ENCODE measurements at places on chromosomes 5 and 9.
A peak's percentile ranks its signal among the peaks of the same experiment; 100 is the strongest.

GRCh38 chr9:4174546-4175175 is 125.2 kb downstream of the GLIS3 start:
- no peak for DNase-seq

DNA sequence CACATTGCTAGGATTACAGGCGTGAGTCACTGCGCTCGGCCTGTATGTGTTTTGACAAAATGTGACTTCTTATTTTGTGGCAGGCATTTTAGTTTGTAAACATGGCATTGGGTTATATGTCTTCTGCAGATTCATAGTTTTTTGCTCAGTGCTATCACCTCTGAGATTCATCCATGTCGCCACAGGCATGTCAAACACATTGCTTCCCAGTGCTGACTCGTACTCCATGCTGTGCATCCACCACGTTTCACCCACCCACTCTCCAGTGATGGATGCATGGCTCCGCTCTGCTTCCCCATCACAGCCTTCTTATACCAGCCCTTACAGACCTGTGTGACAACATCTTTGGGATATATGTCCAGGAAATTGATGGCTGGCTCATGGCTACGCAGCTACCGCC is 158.8 kb downstream of the GAS1 start:
- DNase-seq = no peak

DNA sequence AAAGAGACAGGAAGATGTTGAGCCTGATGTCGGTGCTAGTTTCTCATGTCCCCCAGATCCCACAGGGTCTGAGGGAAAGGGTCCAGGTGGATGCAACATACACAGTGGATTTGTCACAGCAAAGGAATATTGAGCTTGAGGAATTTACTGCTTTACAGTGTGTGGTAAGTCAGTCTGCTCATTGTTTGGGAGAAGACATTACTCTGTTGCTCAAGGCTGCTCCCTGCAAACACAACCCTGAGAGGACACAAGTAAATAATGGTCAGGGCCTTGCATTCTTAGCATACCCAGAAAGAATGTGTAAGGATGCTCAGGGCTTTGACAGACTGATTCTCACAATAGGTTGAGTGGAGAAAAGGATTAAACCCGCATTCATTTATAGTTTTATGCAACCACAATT is 7.3 kb upstream of the MAN2A1 start:
- DNase-seq = no peak

DNA sequence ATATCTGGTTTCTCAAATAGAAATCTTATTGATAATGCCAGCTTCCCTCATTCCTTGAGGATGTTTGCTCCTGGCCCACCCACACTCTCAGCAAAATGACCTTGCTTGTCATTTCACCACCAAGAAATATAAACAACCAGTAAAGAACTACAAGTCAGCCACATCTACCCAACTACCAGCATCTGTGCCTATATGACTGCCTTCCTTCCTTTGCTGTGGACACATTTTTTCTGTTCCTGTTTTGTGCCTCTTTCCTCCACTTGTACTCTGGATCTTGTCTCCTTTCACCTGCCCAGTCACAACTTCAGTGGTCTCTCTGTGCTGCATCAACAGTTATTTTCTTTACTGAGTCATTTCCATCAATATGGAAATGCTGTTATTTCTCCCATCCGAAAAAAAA is 20.3 kb downstream of the KIF2A start:
- DNase-seq = no peak

DNA sequence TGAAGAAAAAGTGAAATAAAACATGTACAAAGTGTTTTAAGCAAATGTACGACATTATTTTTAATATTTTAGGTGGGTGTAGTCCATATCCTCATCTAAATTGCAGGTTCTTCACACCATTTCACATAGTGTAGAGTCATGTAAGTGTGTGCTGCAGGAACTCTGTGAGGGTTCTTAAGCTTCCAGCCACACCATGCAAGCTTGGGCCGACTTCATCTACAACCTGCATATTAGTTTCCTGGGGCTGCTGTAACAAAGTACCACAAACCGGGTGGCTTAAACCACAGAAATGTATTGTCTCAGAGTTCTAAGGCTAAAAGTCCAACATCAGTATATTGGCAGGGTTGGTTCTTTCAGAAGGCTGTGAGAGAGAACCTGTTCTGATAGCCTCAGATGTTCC is 10.2 kb downstream of the PAM start:
- no peak for DNase-seq

DNA sequence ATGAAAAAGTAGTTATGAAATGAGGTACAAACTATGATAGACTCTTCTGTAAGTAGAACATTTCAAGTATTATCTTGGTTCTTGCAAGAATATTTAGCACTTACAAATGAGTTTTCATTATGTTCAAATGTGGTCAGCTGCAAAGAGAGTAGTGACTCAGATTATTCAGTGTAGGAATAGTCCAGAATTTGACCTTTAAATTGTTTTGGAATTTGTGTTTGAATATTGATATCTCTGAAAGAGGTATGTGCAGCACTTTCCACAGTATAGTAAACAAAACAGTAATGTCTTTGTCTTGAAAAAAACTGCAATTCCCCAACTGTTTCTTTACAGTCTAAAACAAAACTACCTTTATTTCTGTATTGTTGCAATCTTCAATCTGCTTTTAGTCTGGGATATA is 56.1 kb downstream of the WDR70 start:
- no peak for DNase-seq

- DNase-seq = no peak
Observed at GRCh38 chr9:4663956-4664355, 1.9 kb downstream of the PLPP6 start.

- peak; percentile 36 for DNase-seq
Observed at GRCh38 chr9:22446950-22447617, 460 bp downstream of the DMRTA1 start.

- no peak for DNase-seq
Observed at GRCh38 chr9:6490863-6491262, 77.9 kb downstream of the UHRF2 start.

GRCh38 chr9:116860509-116861120 is 173.5 kb downstream of the TRIM32 start:
- DNase-seq = peak; percentile 6

DNA sequence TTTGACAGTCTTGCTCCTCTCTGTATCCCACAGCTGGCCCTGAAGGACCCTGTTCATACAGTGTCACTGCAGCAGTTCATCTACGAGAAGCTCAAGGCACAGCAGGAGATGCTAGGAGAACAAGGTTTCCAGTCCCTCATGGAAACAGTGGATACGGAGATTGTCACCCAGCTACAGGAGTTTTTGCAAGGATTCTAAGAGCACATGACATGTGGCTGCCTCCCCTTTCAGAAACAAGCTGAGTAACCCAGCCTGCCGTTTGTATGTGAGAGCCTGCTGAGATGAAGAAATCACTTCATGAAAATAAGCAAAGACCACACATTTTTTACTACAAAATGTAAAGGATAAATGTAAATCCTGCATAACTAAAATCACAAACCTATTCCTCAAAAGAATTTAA is 48.5 kb downstream of the LRRC70 start:
- no peak for DNase-seq

DNA sequence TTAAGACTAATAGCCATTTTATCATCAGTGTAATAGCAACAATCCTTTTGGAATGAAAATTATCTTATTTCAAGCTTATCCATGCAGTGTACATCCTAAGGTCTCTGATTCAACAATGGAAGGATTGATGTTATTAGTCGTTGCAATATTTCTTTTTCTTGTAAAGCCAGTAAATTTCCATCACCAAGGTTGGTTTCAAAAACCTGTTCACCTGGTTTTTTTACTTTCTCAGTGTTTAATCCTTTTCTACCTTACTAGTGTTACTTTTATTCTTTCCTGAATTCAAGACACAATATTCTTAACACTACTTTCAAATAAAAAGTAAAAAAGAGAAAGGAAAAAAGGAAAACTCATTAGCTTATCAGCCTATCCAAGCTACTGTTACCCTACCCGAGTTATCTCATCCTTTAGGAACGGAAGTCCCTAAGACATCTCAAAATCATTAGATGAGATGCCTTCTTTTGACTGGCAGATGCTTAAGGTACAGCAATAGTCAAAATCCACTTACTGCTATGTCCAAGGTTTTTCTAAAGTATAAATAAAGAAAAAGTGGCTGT is 5.4 kb downstream of the ZFR start:
- DNase-seq = no peak

DNA sequence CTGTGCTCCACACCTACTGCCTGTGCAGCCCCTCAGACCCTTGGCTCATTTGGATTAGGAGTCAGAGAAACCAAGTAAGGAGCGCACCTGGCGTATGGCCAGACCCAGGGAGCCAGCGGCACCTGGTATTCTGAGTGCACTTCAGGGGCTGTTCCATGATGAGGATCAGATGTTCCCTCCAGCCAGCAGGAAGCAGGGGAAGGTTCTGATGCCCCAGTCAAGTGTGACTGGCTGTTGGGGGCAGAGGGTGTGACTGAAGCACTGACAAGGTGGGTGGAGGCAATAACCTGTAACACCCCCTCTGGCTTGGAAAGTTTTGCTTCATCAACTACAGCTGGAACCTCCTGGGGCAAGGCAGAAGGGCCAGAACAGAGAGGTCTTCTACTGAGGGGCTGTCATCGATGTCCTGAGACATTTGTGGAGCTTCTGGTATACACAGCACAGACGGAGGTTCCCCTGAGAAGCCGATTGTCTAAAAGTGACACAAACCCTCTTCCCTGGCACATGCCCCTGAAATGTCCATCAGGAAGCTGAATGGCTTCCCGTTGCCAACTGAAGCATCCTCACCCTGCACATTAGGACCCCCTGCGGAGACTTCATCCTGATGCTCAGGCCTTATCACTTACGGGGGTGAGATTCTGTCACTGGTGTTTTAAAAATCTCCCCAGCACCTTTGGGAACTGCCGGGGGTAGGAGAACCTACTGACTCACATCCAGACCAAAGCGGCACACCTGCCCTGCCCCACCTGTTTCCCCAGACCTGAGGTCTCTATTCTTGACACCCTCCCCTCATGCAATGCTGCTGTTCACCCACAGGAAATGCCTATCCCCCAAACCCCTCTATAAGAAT is 21.1 kb downstream of the TRAF1 start:
- no peak for DNase-seq

- no peak for DNase-seq
Observed at GRCh38 chr9:126652140-126652582, 38.4 kb downstream of the LMX1B start.

- no peak for DNase-seq
Observed at GRCh38 chr5:95670568-95670967, 12.2 kb downstream of the SPATA9 start.

GRCh38 chr5:56595566-56595965 is 219.8 kb upstream of the MAP3K1 start:
- no peak for DNase-seq

DNA sequence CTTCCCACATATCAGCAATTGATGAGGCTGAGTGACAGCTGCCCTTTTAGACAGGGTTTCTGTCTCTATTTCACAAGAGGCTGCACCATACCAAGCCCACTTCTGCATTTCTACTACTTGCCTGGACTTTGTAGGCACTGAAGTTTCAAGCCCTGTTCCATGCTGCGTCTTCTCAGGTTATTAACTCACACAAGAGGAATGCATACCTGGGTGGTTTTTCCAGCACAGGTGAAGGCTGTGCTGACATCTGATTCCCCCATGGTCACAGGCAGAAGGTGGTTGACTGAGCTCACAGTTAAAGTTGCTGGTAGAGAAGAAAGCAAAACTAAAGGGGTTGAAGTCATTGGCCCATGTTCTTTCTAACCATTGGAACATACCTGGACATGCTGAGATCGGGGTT is 86.6 kb downstream of the MAMDC2 start:
- DNase-seq = no peak

GRCh38 chr5:98363157-98363556 is 410.3 kb upstream of the RGMB start:
- DNase-seq = no peak

- peak; percentile 67 for DNase-seq
Observed at GRCh38 chr5:174951151-174951780, 226.9 kb downstream of the MSX2 start.

GRCh38 chr9:112615584-112616266 is 102.2 kb downstream of the INIP start:
- no peak for DNase-seq

DNA sequence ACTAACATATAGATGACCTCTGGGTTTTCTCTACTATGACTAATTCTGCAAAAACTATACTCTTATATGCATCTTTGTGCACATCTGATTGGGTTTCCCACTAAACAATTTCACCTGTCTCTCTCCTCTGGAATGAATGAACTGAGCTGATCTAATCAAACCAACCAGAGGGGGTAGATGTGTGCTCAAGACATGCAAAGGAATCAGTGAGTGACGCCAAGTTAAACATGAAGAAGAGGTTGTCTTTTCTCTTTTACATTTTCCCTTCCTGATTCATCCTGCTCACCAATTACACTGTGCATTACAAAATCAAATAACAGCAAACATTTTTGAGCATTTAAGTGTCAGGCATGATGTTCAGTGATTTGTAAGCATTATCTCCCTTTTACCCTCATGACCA is 29.6 kb upstream of the GRXCR2 start:
- DNase-seq = no peak

DNA sequence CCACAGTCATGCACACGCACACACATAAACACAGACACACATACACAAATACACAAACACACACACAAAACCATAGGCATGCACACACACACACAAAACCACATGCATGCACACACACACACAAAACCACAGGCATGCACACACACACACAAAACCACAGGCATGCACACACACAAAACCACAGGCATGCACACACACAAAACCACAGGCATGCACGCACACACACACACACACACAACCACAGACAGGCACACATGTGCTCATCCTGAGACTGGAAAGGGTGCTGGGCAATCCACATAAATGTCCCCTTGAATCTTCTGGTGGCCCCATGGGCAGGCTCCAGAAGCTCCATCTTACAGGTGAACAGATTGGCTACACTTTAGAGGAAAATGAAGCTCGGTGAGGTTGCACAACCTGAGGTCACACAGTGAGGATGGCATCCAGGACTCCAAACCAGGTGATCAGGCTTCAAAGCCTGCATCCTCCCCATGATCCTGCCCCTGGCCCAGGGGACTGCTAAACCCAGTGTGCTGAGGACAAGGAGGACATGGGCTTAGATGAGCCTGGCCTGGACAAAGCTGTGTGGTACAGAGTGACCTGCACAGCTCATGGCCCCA is 144.8 kb downstream of the GADD45G start:
- no peak for DNase-seq

GRCh38 chr9:114941376-114941775 is 11.0 kb upstream of the TNFSF8 start:
- DNase-seq = no peak

DNA sequence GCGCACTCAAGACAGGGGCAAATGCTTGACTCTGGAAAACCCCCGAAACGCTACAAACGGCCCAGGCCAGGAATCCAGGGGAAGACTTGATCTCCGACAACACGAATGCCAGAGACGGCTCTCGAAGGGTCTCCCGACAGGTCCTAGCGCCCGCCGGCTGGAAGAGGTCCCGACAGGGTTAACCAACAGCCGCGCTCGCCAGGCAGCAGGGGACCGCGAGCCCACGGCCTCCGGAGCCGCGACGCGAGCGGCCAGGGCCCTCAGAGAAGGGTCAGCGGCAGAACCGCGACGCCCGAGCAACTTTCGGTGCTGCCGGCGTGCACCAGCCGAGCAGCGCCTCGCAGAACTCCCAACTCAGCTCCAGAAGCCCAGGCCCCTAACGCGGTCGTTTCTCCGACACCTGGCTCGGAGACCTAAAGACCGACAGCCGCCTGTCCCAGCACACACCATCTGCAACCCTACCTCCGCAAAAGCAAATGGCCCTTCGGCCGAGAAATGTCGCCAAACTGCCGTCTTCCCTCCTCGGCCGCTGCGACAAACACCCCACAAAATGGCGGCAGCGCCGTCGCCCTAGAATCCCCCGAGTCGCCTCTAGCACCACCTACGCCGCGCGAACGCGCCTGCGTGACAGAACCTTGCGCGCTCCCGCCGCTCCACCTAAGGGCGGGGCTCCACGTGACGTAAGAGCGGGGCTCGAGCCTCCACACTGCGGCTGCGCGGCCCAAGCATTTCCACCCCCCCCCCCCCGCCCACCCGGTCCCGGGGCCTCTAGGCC is at the start of gene CLK4:
Gene CLK4, minus strand, starts transcription at position 567 of the 775 bp plus-strand sequence. CDS start 3,634 bp downstream, outside the sequence.
- peak; percentile 74 for DNase-seq

Data from hypothalamus (tissue), 51 donors.